Cortex of kidney (tissue), 1 donor: ENCODE measurements at places on chromosomes 5 and 9.

- no peak for DNase-seq
Measured at GRCh38 chr5:169954786-169955185, 25.5 kb downstream of the INSYN2B start.

DNA sequence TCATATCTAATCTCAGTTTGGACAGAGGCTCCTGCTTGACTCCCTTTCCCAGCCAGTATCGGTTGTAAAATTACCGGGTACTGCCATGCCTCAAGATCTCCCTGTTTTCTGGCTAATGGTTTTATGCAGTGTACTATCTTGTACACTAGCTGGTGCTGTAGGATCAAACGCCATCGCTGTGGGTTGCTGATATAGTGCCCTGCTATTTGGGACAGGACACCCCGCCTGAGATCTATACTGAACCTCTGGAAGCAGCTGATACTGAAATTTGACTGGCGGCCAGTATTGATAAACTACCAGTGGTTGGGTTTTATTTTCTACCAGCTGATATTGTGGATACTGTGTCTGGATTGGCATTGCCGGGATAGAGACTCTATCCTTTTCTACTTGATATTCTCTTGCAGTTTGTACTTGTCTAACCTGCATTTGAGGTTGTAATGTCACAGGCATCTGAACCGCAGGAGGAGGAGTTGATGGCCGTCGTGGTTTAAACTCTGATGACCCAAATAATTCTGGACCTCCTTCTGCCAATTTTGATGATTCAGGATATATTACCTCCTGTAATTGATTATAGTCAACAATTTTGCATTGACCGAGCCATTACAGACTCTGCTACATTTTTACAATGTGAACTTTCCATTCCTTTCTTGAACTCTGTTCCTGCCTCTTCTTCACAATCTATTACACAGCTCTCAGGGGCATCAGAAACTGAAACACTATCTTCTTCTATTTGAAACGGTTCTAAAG, 112.5 kb upstream of the LARP1 start:
- DNase-seq, result no peak

DNA sequence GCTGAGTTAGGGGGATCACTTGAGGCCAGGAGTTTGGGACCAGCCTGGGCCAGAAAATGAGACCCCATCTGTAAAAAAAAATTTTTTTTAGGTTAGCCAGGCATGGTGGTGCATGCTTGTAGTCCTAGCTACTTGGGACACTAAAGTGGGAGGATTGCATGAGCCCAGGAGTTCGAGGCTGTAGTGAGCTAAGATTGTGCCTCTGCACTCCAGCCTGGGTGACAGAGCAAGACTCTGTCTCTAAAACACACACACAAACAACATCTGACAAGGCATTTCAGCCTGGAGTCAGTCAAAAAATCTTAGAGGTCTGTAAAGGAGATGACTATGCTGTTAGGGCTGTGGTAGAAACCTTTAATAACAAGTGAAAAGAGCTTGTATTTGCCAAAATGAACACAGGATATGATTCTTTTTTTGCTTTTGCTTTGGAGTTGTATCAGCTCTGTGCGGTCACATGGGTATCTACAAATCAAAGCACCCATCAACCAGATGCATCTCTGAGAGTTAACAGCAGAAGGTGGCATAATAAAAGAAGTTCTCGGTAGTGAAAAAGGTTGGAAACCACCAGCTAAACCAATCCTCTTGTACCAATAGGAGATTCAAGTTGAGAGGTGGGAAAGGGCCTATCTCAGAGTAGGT, 3.6 kb upstream of the PSMD5 start:
- DNase-seq, result no peak

DNA sequence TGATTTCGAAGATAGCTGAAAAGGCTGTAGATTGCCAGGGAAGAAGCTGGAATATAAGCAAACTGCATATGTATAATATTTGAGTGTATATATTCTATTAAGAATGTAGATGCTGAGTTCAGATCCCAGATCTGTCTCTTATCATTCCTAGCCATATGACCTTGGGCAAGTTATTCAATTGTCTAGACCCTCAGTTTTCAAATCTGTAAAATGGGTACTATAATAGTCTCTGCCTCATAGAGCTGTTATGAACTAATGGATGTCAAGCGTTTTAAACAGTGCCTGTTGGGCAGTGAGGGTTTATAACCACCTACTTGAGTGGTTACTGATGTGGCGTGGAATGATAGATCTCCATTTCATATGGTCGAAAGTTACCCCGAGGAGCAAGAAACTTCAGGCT, 130.4 kb downstream of the GAS1 start:
- no peak for DNase-seq

GRCh38 chr9:135342206-135343130, 137.1 kb upstream of the PPP1R26 start:
- no peak for DNase-seq

GRCh38 chr9:86965636-86966395, 18.5 kb upstream of the GAS1 start:
- no peak for DNase-seq

DNA sequence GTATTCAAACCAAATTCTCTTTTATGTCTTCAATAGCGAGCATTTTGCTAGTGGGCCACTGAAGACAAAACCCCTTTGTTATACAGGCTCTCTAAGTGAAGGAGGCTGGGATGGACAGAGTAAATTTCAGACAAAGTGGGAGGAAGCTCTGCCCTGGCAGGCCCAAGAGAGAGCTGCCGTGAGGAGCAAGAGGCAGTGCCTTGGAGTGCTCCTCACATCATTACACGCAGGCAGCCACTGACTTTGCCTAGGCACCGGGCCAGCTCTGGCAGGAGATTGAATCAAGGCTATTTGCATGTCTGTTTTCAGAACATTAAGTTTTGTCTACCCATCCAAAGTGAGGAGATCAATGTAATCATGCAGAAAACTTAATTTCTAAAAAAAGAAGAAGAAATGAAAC, 167.7 kb downstream of the CCDC192 start:
- DNase-seq, result no peak

- DNase-seq, result no peak
Measured at GRCh38 chr5:149168276-149168906, 27.1 kb downstream of the ABLIM3 start.

DNA sequence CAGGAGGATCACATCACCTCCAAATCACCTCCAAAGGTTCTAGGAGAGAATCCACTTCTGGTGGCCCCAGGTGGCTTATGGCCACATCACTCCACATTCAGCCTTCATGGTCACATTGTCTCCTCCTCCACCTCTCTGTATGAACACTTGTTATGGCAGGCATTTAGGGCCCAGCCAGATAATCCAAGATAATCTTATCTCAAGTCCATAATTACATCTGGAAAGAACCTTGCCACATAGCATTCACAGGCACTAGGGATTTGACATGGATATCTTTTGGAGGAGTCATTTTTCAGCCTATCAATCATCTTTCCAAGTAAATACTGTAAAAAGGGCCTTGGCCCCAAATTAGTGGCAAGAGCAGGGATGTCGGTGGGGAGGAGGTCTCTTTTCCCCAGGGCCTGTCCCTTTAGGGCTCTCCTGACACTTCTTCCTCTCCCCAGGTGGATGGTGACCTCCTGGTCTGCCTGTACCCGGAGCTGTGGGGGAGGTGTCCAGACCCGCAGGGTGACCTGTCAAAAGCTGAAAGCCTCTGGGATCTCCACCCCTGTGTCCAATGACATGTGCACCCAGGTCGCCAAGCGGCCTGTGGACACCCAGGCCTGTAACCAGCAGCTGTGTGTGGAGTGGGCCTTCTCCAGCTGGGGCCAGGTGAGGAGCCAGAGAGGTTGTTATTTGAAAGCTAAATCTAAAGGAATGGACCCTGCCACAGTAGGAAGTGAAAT, 140.9 kb downstream of the SAXO1 start:
- no peak for DNase-seq

GRCh38 chr5:139822553-139823425, 27.2 kb downstream of the PSD2 start:
- no peak for DNase-seq

DNA sequence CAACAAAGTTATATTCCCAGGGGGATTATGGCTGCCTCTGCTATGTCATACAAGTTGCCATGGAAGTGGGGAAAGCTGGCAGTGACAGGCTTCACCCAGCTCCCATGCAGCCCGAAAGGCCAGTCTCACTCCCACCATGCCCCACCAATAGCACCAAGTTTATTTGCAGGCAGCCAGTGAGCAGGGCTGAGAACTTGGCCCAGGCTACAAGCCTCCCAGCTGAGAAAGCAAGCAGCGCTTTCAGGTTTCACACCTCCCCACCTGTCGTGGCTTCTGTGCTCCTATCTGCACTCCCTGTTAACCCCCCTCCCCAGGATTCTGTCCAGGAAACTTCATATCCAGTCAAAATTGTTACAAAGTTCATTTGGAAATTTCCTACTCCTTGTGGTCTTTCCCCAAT, 155.0 kb downstream of the SAXO1 start:
- no peak for DNase-seq

GRCh38 chr5:42454216-42454995, 31.2 kb downstream of the GHR start:
- DNase-seq, result no peak

DNA sequence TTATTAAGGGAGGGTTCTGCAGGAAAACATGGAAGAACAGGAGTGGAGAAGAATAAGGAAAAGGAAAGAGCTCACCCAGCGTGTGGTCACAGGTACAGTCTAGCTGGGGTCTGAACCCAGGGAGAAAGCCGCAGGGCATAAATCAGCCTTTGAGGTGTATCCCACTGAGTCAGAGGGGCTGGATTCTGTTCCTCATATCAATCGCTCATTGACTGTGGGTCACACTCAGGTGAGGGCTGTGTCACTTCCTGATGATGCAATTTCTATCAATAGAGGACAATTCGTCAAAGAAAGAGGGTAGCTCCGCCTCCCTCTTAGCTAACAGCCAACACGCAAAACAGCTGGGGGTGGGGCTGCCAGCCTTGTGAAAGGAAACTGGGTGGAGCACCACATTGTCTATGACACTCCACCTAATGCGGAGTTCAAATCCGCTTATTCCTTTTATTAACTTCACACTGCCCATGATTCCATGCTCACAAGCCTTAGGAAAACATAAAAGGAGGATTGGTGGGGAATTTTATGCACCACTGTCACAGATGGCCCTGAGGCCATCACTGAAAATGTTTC, 176.2 kb downstream of the ICE1 start:
- DNase-seq, result no peak

- no peak for DNase-seq
Measured at GRCh38 chr5:80147119-80147815, 108.6 kb downstream of the SERINC5 start.

DNA sequence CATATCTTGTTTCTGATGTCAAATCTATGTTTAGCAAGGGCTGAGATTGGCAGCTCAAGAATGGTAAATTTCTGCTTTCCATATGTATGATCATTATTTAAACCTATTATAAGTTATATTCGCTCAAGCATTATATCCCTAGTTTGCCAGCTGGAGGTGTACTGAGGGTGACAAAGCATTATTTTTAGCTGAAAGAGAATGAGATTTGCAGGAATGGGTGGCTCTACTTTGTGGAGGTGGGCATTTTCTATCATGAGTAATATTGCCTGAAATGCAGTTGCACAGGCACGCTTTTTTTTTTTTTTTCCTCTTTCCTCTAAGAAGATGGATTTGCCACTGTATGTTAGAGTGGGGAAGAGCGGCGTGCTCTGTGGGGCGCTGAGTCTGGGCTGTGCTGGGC, 393.8 kb downstream of the EBF1 start:
- DNase-seq, result no peak

DNA sequence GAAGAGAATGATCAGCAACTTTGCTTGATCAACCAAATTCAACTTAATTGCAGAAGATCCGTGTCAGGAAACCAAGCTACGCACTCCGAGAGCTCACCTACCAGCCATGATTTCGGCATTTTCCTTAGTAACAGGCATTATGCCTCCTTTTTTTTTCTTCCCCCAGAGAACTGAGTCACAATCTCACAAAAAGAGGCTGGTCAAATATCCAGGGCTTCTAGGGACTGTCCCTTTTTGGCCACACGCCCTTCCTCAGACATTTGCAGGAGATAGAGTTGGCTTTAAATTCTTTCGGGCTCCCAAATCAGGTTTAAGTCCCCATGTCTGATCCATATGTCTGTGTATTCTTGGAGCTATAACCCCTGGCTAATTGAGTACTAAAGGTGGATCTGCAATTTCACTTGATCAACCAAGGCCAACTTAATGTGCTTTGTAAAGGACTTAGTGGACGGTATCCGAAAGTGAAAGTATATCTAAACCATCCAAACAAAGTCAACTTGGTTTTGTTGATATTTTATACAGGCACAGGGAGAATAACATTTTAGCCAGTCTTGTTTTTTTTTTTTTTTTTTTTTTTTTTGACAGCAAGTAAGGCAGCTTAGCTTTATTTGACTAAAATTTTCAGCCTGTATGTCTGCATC, 100.8 kb upstream of the TBCA start:
- DNase-seq, result no peak

- DNase-seq, result no peak
Measured at GRCh38 chr5:142833517-142834449, 63.6 kb downstream of the ARHGAP26 start.

- no peak for DNase-seq
Measured at GRCh38 chr5:149254506-149254905, 17.2 kb upstream of the AFAP1L1 start.

DNA sequence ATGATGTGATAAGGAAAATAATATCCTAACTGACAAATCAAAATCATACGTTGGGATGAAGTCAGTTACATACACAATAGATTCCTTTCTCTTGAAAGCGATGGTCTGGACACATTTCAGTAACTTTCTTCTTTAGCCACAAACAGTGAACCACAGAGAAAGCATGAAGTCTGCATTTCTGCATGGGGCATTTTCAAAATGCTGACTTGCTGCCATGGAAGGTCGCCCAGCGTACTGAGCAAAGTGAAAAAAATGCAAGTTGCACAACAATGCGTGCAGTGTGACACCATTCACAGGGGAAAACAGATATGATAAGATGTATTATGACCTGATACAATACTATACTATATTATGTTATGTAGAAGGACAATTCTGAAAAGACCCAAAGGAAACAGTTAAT, 146.3 kb downstream of the SNX18 start:
- DNase-seq, result no peak
